ENCODE measurements at places on chromosomes 4 and X.

DNA sequence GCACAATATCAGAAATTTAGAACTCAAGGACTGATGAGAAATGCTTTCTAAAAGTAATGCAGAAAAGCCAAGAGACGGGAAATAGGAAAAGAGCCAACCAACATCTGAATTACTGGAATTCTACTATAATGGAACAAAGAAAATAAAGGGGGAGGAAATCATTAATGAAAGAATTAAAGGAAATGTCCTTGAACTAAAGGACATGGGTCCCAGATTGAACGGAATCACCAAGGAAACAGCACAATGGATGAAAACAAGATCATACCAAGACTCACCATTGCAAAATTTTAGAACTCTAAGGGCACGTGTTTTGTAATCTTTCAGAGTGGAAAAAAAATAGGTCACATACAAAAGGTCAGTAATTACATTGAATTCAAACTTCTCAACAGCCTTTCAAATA lies 35.9 kb downstream of the HPGDS start:
- no peak for DNase-seq

GRCh38 chrX:34584781-34585180 lies 72.3 kb downstream of the TMEM47 start:
- no peak for DNase-seq

GRCh38 chr4:151045907-151046306 lies 30.8 kb upstream of the LRBA start:
- DNase-seq, result no peak

- DNase-seq, result no peak
Observed at GRCh38 chr4:12827966-12828365, 656.2 kb downstream of the RAB28 start.

GRCh38 chrX:107541244-107541643 lies 87.1 kb upstream of the PRPS1 start:
- no peak for DNase-seq

GRCh38 chr4:83917572-83917971 lies 381.7 kb downstream of the GPAT3 start:
- DNase-seq, result no peak

- DNase-seq, result no peak
Observed at GRCh38 chr4:74005528-74005927, 7.1 kb upstream of the CXCL5 start.

DNA sequence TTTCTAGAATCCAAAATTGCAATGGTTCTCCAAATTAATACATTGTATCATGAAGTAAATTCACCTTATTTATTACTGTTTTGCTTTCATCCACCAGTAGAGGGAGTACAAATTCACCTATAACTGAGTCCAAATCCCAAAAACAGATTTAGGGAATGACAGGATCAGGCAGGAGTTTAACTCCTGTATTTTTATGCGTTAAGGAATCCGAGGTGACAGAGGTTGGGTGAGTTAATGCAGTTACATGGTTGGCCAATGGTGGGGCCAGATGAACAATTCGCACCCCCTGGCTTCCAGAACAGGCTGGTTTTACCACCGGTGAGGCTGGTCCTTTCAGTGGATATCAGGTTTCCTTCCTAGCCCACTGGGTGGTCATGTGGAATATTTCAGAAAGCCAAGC lies 82.4 kb downstream of the MTNR1A start:
- DNase-seq, result no peak

- no peak for DNase-seq
Observed at GRCh38 chr4:129314781-129315180, 218.8 kb downstream of the C4orf33 start.

DNA sequence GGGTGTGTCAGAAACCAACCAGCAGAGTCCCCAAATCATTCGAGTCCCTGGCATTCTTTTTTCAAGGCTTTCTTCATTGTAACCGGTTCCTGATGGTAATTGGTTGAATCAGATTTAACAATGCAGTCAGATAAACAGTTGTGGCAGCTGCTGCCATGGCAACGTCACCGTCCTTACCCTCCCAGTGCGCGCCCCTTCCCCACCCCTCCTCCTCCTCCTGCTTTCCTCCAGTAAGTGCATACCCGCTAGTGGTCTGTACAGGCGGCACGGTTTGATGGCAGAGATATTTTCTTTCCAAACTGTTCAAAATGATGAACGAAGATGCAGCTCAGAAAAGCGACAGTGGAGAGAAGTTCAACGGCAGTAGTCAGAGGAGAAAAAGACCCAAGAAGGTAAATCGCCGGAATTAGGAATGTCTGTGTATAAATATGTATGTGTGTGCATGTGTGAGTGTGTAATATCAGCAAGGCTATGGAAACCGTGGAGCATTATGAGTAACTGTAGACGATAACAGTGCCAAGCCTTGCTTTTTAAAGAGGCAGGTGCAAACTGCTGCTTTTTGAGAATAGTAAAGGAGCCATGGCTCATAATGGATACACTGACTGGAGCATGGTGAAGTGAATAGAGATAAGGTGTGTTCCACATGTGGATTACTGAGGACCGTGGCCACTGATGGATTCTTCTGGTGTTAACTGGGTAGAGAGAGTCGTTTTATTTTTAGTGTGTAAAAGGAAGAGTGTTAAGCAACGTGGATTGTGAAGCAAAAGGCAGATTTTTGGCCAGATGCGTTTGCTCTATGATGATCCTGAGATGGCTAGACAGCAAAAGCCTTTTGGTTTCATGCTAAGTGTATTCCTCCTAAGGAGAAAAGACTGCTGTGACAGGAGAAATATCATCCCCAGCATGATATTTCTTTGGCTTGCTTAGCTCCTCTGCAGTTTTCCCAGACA lies at the start of gene ANK2:
TSS of gene ANK2 (plus strand) at position 233 of the 950 bp plus-strand sequence. CDS start at position 309, 76 bp downstream.
- DNase-seq, result peak; percentile 42

DNA sequence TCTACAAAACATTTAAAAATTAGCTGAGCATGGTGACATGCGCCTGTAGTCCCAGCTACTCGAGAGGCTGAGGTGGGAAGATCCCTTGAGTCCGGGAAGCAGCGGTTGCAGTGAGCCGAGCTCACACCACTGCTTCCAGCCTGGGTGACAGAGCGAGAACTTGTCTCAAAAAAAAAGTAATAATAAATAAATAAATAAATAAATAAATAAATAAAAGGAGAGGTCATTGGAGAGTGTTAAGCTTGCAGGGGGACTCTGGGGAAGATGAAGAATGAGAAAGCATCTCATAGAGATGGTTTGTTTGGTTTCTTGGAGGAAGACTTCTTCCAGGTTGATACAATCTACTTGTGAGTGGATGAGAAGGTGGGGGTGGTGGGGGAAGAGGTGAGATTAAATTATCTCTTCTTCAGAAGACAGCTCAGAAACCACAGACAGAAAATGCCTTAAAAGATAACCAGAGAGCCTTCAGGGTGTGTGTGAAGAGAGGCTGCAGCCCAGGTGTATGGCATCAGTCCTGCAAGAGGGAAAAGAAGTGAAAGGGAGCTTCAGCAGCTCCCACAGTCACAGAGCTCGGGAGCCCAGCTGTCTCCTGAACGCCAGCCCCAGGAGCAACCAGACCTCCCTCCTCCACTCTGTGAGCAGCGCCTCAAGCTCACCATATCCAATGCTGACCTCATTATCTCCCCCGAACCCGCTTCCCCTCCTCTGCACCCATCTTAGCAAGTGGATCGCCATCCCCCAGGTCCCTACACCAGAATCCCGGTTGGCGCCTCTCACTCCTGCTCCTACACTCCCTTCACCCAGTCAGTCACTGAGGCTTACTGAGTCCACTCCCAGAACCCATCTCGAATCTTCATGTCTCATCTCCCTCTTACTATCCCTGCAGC lies 48.2 kb downstream of the RBM47 start:
- no peak for DNase-seq

DNA sequence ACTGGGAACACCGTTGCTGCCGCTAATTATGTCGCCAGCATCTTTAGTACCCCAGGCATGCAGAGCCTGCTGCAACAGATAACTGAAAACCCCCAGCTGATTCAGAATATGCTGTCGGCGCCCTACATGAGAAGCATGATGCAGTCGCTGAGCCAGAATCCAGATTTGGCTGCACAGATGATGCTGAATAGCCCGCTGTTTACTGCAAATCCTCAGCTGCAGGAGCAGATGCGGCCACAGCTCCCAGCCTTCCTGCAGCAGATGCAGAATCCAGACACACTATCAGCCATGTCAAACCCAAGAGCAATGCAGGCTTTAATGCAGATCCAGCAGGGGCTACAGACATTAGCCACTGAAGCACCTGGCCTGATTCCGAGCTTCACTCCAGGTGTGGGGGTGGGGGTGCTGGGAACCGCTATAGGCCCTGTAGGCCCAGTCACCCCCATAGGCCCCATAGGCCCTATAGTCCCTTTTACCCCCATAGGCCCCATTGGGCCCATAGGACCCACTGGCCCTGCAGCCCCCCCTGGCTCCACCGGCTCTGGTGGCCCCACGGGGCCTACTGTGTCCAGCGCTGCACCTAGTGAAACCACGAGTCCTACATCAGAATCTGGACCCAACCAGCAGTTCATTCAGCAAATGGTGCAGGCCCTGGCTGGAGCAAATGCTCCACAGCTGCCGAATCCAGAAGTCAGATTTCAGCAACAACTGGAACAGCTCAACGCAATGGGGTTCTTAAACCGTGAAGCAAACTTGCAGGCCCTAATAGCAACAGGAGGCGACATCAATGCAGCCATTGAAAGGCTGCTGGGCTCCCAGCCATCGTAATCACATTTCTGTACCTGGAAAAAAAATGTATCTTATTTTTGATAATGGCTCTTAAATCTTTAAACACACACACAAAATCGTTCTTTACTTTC lies 1.8 kb downstream of the UBQLN2 start:
- DNase-seq, result no peak

- no peak for DNase-seq
Observed at GRCh38 chr4:53044651-53044960, 182.5 kb downstream of the RASL11B start.

DNA sequence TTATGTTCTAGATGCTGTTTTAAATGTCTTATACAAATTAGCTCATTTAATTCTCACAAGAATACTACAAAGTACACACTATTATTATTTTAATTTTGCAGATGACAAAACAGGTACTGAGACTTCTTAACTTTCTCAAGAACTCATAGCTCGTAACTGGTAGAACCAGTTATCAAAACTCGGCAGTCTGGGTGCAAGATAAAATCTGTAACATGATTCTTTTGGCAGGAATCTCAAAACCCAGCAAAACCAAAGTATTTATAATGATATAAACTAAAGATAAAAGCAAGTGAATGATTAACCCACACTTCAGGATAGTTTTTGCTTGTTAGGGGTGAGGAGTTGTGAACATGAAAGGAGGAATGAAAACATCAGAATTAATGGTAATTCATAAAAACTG lies 27.6 kb downstream of the CLNK start:
- DNase-seq, result no peak

GRCh38 chr4:119697887-119698393 lies 69.3 kb upstream of the PDE5A start:
- no peak for DNase-seq

DNA sequence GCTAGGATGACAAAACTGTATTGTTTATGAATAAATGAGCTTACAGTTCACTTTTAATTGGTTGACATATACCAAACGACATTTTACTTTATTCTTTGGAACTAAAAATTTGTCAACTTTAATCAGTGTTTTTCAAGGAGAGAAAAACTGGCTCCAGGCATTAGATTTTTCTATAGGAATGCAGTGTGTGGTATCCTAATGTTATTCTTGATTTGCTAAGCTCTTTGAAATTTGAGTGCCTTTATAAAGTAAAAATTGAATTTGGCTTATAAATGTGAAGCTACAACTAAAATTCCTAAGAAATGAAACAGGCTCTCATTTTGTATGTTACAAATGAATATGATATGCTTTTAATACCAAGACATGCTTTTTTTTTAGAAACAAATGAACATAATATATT lies 442.2 kb upstream of the TRAM1L1 start:
- DNase-seq, result no peak

DNA sequence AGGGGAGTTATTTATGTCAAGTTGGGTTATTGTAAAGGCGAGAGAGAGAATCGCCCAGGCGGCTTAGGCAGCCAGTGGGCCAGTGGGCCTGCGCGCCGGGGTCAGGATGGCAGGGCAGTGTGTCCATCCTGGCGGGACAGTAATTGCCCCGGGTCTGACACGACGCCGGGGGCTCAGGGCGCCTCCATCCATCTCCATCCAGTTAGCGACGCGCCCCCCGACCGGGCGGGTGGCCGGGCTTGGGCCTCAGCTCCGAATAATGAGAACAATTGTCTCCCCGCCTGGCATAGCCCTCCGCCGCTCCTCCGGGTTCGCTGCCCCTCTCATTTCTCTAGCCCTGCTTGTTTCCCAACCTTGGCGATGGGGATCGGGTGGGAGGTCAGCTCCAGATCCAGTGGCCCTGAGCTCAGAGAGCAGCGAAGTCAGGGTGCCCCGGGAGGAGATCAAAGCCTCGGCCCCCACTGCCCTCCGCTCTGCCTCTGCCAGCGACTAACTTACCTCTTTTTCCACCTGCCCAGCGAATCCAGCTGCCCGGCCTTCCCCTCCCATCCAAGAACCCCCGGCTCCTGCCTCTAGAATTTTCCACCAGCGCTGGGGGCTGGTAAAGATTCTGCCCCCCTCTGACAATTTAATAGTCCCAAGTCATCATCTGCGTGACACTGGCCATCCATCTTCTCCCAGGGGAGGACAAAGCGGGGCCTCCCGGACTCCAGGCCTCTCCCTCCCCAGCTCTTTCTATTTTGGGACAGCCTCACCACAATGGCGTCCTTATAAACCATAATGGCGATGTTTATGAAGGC lies 56.9 kb upstream of the TMEM33 start:
- DNase-seq, result no peak

DNA sequence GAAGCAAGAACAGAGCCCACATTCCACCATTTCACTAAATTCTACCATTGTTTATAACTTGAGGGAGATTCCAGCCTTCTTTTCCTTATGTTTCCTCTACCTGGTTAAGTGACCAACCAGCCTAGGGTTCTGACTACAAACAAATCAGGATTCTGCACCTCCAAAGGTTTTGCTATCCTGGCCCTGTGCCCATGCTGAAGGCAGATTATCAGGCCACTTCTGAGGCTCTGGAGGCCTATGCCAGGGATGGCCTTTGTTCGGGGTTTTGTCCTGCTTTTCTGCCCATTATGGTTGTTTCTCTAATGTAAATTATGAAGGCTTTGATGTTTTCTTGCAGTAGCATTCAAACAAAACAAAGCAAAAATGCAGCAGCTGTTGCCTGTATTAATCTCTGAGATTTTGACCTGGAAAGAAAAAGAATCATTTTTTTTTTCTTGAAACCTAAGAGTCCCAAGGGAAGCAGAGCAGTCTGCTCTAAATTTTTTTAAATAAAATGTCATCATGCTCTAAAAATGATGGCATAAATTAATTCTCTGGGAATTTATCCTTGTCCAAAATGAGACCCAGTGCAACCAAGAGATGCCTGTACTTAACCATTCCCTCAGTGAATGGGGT lies 55.6 kb downstream of the RNF150 start:
- no peak for DNase-seq

- DNase-seq, result no peak
Observed at GRCh38 chr4:23993373-23993772, 103.5 kb upstream of the PPARGC1A start.

GRCh38 chr4:113684534-113685091 lies 76.9 kb downstream of the CAMK2D start:
- DNase-seq, result no peak

DNA sequence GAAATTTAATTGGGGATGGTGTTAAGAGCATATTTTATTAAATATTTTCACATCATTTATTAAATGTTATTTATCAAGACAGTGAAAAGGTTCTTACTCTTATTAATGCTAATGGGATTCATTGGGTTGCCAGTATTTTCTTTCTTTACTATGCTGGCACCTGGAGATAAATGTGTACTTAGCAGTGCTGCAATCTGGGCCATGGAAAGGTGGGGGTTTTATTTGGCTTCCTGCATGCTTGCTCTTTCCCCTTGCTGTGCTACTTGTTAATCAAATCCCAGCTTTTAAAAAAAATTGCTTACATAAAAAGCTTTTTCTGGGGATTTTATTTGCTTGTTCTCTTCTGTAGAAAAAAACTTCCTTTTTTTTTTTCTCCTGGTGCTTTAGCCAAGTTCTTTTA lies 48.3 kb downstream of the ZAR1 start:
- DNase-seq, result no peak
